Activated CD4-positive, alpha-beta T cell treated with anti-CD3 and anti-CD28 coated beads for 1 hour (primary cell): ENCODE measurements at places on chromosomes 5 and 9.

DNA sequence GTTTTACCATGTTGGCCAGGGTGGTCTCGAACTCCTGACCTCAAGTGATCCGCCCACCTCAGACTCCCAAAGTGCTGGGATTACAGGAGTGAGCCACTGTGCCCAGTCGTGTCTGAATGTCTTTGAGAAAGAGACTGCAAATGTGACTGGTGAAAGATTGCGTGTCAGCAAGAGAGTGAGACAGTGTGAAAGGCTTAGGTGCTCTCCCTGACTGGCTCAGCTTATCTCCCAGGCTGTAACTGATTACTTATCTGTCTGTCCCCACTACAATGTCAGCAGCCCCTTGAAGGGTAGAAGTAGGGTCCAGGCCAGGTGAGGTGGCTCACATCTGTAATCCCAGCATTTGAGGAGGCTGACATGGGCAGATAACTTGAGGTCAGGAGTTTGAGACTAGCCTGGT lies 3.4 kb upstream of the FGFR4 start:
- no peak for DNase-seq

GRCh38 chr5:142432961-142433360 lies 108.1 kb upstream of the SPRY4 start:
- DNase-seq, result peak; percentile 22

DNA sequence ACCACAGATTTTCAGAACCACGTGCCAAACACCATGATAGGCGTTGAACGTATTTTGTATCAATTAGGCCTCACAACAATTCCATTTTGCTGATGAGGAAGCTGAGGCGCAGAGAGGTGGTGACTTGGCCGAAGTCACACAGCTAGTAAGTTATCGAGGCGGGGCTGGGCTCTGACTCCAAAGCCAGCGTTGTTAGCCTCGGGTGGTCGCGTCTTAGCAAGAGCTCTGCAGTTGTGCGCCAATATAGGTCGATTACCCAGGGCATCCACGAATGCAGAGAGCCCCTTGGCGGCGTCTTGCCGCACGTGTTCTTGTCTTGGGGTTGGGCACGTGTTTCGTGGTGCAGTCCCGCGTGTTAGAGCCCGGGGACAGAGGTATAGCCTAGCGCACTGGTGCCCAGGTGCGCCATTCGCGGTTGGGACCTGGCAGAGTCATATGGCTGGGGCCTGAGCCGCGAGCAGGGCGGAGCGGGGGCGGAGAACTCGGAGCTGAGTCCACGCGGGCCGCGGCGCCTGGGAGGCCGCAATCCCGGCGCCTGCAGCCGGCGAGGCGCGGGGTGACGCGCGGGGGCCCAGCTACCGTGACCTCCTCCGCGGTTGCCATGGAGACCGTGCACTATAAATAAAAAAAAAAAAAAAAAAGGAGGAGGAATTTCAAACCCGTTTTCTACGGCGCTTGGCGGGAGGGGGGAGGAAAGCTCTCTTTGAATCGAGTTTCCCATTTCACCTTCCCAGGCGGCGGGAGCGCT lies 62.3 kb downstream of the CXXC5 start:
- peak; percentile 26 for DNase-seq

DNA sequence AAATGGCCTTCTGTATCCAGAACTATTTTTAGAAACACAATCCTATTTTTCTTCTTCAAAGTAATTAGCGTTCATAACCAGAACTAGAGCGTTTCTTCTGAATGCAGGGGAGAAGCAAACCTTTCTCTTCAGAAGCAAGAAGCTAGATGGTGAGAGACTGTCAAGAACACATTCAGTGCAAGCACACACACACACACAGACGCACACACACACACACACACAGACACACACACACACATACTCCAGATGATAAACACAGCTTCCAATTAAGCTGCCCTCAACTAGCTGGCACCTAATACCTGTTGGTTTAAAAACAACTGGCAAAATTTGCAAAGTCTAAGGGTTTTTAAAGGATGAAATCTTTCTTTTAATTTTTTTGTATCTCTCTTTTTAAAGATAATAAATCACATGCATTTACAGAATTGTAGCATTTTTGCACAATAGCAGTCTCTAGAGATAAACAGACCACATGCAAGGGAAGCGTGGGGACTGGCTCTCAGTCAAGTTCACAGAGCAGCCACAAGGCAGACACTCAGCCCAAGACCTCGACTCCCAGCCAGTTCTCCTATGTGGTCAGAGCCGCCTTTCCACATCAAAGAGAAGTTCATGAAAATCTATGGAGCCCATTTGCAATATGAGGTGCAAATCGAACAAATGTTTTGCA lies 138.5 kb downstream of the TTLL11 start:
- no peak for DNase-seq

DNA sequence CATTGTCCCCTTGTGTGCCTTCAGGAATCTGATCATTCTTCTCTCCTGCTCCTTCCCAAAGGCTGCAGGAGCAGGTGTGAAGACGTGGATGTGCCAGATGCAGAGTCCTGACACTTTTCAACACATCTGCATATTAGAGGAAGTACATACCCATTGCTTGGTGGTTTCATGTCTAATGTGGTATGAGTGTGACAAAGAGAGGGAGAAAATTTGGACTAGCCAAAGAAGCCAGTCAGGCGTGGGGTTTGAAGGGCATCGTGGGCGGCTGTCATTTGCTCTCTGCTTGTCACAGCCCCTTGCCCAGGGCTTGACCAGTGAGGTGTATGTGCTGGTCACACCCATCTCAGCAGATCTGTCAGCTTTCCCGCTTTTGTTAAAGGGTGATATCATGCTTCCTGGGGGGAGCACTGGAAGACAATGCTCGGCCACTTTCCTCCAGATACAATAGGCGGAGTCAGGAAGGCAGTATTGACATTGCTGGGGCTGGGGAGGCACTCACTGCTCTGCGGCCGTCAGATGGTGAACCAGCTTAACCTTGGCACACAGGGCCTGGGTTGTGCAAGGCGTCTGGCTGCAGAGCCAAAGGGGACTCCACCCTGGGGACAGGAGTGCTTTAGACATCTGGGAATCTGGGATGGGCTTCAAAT lies 8.6 kb downstream of the TEK start:
- no peak for DNase-seq

GRCh38 chr9:86767373-86767772 lies 179.9 kb downstream of the GAS1 start:
- DNase-seq, result no peak

GRCh38 chr5:60346393-60346792 lies 353.6 kb downstream of the DEPDC1B start:
- no peak for DNase-seq

GRCh38 chr5:107807431-107807830 lies 136.7 kb upstream of the EFNA5 start:
- no peak for DNase-seq

GRCh38 chr5:56950626-56951125 lies 1.2 kb downstream of the MIER3 start:
- peak; percentile 38 for DNase-seq

DNA sequence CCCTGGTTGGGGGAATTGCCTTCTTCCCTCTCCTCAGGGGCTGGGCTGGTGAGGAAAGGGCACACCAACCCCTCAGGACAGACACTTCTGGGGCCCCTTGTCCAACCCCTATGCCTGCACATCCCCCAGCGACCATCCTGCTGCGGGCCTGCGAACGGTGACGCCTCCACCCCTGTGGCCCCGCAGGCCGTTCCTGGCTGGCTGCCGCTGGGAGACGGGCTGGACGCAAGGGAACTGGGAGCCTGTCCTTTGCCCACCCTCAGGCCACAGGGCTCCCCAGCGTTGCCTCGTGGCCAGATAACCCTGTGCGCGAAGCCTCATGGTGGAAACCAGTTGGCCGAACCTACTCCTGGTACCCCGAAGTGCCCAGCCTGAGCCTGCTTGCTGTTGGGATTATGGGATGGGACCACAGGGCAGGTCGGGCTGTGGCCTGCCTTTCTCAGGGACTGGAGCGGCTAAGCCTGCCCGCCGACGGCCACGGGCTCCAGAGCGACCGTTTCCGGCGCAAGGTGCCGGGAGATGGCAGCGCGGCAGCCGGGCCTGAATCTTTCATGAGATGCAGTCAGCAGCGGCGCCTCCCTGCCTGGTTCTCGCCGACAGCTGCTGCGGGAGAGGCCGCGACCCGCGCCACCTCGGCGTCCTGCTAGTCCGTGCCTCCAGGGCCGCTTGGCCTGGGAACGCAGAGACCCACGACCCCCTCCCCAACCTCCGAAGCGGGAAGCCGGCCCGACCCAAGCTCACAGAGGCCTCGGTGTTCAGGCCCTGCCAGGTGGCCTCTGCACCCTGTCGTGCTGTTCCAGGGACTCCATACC lies 6.5 kb upstream of the PITX1 start:
- DNase-seq, result no peak

DNA sequence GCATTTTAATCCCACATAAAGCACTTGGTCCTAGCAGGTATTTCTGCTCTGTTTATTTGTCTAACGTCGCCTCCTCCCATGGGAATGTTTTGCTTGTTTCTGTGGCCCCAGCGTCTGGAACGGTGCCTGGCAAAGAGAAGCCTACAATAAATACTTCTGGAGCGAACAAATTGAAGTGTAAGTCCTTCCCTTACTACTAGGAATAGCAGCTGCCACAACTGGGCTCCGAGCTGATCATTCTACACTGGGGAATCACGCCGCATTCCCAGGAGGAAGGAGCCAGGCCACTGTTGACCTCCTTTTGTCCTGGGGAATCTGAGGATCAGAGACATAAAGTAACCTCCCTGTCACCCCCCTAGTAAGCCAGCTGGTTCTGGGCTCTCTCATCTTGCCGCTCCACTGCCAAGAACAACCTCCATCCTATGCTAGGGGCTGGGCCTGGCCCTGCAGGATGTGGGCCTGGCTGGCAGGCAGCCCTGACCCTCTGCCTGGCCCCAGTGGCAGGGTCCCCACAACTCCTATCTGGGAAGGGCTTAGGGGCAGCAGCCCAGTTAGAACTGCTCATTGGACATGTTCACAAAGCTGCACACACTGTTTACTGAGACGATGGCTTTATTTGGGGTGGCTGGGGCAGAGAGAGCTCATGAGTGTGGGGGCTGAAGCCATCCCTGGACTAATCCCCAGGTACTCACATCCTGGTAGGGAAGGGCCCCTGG lies 82.8 kb downstream of the GTF3C4 start:
- no peak for DNase-seq

GRCh38 chr5:124736805-124737188 lies 9.6 kb downstream of the ZNF608 start:
- DNase-seq, result no peak

- no peak for DNase-seq
Measured at GRCh38 chr9:11894136-11894535, 799.0 kb upstream of the TYRP1 start.

DNA sequence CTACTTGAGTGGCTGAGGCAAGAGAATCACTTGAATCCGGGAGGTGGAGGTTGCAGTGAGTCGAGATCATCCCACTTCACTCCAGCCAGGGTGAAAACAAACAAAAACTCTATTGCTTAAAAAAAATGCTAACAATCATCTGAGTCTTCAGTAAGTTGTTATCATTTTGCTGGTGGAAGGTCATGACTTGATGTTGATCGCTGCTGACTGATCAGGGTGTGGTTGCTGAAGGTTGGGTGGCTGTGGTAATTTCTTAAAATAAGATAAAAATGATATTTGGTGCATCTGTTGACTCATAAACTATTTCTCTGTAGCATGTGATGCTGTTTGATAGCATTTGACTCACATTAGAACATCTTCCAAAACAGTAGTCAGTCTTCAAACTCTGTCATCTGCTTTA lies 349.4 kb upstream of the PAPPA start:
- no peak for DNase-seq

GRCh38 chr9:113139953-113140352 lies 10.9 kb upstream of the SLC31A2 start:
- no peak for DNase-seq

DNA sequence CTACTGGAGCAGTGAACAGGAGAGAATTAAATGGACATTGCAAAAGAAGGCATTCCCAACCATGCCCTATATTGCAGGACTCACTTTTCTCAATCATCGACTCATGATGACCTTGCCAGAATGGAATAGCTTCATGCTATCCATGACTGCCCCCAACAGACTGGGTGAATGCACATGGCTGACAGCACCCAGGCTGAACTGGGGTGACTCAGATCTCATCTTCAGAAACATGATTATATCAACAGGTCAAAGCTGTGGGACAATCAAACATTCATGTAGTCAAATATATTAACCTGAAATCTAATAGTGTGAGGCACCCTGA lies 34.7 kb upstream of the MIER3 start:
- DNase-seq, result no peak
